ENCODE measurements at places on chromosomes 11 and 22.

GRCh38 chr22:28874811-28875320 is 8.5 kb upstream of the ZNRF3 start:
- no peak for DNase-seq

GRCh38 chr22:43174941-43175531 is 11.9 kb downstream of the TTLL12 start:
- no peak for DNase-seq

DNA sequence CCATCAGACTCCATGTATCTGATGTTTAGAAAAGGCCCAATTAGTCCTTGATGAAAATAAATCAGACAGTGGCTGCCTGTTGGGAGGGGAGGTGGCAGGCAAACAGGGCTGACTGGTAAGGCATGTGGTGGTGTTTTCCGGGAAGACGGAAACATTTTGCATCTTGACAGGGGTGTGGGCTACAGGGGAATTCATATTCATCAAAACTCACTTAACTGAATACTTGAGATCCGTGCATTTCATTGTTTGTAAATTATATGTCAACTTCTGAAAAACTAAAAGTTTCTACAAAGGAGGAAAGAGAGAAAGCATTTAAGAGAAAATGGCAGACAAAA is 10.1 kb upstream of the MOB2 start:
- no peak for DNase-seq

DNA sequence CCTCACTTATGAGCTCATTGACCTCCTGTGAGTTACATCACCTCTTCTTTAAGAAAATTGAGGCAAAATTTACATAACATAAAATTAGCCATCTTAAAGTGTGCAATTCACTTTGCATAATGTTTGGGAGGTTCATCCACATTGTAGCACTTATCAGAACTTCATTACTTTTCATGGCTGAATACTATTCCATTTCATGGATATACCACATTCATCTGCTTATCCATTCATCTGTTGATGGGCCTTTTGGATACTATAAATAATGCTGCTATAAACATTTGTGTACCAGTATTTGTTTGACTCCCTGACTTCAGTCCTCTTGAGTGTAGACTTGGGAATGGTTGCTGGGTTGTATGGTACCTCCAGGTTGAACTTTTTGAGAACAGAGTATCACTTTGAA is 103.4 kb downstream of the TP53I11 start:
- DNase-seq: no peak

DNA sequence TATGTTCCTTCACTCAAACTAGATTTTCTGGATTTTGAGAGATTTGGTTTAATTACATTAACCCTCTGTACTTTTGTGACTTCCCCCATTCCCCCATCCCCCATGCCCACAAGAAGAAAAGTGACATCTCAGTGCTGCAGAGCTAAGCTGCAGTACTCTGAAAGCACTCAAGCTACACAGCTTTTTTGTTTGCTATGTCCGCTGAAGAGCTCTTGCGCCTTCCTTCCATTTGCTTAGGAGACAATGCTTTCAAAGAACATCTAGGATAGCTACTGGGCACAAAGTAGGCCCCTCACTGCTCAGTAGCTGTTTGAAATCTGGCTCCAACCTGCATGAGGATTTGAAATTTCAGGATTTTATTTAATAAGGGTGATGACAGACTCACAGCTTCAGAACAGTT is 69.7 kb downstream of the SLC17A6 start:
- no peak for DNase-seq

GRCh38 chr22:47151490-47151889 is 389.0 kb downstream of the TBC1D22A start:
- DNase-seq: no peak

DNA sequence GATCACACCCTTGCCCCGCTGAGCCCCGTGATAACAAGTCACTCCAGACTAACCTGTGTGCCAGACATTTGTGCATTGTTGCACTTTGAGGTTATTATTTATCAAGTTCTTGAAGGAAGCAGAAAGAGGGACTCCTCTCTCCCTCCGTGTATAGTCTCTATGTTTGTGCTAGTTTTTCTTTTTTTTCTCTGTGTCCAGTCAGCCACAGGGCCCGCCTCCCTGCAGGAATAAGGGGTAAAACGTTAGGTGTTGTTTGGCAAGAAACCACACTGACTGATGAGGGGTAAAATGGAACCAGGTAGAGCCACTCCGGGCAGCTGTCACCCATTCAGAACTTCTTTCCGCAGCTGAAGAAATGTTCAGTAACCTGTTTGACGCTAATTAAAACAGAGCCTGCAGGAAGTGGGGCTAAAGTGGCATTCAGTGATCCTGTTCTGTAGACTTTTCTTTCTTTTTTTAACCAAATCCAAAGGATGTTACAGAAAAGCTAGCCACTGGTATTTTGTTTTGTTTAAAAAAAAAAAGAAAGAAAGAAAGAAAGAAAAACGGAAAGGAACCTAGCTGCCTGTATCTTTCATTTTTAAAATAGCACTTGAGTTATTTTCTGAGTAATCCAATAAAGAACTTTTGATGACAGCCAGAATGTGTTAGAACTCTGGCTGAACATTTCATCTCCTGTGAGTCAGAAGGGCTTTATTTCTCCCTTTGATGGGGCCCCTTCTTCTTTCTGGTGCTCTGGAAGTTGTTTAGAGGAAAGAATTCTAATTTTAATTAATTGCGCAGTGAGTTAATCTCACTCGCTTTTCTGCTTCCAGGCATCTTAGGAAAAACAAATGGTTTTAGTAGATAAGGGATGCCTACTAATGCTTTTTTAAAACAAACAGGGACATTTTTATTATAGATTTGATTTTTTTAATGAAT is 58.2 kb downstream of the COMMD9 start:
- DNase-seq: no peak

DNA sequence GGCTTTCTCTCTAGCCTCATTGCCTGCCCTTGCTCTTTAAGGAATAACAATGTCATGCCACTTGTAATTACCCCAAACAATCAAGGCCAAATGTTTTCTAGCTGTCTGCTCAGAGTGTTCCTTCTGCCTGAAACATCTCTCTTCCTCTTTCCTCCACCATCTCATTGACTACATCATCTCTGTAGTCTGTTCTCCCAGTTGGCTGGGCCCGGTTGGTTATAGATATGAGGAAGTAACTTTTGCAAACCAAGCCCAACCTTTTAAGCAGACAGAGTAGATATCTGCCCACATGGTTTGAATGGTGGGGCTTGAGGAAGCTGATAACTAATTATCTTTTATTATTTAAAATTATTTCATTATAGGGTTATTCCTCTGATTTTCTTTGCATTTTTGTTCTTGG is 104.5 kb downstream of the NTM start:
- no peak for DNase-seq

GRCh38 chr22:43004362-43005035 is 10.4 kb downstream of the PACSIN2 start:
- DNase-seq: no peak

- no peak for DNase-seq
Observed at GRCh38 chr11:105767931-105768330, 158.1 kb downstream of the GRIA4 start.

- no peak for DNase-seq
Observed at GRCh38 chr11:41400124-41400523, 59.3 kb downstream of the LRRC4C start.

- DNase-seq: no peak
Observed at GRCh38 chr22:42719656-42720262, 911 bp downstream of the A4GALT start.

GRCh38 chr22:27226666-27227065 is 569.3 kb downstream of the MIAT start:
- no peak for DNase-seq

- peak; percentile 57 for DNase-seq
Observed at GRCh38 chr11:6315811-6316425, 4.4 kb downstream of the CAVIN3 start.

- DNase-seq: no peak
Observed at GRCh38 chr11:17552041-17552355, 4.9 kb downstream of the OTOG start.

GRCh38 chr11:43818220-43818619 is 62.4 kb upstream of the ALKBH3 start:
- no peak for DNase-seq

DNA sequence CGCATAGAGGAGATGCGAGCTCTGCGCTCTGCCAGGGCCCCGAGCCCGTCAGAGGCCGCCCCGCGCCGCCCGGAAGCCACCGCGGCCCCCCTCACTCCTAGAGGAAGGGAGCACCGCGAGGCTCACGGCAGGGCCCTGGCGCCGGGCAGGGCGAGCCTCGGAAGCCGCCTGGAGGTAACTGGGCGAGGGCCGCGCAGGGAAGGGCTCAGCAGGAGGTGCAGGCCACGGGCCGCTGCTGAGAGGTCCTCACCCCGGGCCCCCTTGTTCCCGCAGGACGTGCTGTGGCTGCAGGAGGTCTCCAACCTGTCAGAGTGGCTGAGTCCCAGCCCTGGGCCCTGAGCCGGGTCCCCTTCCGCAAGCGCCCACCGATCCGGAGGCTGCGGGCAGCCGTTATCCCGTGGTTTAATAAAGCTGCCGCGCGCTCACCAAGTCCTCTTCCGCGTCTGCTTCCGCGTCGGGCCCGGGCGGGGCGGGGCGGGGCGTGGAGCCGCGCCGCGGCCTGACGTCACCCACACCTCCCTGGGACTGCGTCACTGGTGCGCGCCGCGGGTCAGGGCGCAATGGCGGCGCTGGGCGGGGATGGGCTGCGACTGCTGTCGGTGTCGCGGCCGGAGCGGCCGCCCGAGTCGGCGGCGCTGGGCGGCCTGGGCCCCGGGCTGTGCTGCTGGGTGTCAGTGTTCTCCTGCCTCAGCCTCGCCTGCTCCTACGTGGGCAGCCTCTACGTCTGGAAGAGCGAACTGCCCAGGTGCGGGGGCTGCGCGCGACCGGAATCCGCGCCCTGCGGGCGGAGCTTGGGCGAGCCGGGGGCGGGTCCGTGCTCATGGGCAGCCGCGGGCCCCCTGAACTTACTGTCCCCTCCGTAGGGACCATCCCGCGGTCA is at the start of gene RCE1:
Gene RCE1 (plus strand): TSS at position 546 of the 880 bp plus-strand sequence. CDS start 15 bp downstream, at position 561.
- DNase-seq: peak; percentile 95

DNA sequence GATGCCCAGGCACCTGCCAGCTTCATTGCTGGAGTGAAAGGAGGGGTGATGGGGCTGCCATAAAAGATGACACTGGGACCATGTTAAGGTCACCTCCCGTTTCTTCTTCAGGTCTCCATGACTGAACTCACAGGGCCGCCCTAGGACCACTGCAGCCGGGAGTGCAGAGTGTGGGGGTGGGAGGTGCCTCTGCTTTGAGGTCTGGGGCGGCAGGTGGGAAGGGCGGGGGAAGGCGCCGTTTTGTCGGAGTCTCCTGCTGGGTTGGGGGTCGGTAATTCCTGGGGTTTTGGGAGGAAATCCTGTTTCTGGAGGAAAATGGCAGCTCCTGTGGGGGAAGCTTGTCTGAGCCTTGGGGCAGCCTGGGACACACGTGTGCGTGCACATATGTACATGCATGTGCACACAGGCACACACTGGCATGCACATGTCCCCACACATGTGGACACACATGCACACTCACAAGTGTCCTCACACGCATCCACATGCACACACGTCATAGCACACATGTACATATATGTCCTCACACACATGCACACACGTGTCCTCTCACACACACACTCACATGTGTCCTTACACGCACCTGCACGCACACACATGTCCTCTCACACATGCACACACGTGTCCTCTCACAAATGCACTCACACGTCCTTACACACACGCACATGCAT is 990.9 kb downstream of the BRD1 start:
- DNase-seq: no peak

DNA sequence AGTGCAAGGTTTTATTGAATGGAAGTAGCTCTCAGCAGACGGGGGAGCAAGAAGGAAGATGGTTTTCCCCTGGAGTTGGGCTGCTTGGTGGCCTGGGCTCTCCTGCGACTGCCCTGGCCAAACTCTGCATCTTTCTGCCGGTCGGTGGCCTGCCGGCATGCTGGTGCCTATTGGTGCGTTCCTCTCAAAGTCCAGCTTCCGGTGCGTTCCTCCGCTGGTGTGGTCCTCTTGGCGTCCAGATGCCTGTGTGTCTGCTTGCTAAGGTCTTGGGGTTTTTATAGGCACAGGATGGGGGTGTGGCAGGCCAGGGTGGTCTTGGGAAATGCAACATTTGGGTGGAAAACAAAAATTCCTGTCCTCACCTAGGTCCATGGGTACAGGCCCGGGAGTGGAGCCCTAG is 567.4 kb upstream of the CNTN5 start:
- no peak for DNase-seq

GRCh38 chr11:65159012-65159411 is 11.0 kb upstream of the SPDYC start:
- no peak for DNase-seq

DNA sequence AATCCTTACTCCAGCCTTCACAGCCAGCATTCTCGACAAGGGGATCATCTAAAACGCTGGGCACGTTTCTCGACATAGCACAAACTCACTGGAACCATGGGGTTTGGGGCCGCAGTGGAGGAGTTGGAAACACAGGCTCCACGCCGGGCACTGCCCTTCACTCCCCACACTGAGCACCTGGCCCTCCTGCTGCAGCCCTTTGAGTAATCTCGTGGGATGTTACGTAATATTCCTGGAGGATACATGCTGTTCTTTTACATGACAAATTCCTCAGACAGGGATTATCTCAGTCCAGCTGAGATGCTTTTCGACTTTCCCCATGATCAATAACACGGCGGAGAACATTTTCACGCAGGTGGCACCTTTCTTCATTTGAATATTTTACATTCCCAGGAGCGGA is 408.0 kb downstream of the SHANK2 start:
- DNase-seq: no peak

DNA sequence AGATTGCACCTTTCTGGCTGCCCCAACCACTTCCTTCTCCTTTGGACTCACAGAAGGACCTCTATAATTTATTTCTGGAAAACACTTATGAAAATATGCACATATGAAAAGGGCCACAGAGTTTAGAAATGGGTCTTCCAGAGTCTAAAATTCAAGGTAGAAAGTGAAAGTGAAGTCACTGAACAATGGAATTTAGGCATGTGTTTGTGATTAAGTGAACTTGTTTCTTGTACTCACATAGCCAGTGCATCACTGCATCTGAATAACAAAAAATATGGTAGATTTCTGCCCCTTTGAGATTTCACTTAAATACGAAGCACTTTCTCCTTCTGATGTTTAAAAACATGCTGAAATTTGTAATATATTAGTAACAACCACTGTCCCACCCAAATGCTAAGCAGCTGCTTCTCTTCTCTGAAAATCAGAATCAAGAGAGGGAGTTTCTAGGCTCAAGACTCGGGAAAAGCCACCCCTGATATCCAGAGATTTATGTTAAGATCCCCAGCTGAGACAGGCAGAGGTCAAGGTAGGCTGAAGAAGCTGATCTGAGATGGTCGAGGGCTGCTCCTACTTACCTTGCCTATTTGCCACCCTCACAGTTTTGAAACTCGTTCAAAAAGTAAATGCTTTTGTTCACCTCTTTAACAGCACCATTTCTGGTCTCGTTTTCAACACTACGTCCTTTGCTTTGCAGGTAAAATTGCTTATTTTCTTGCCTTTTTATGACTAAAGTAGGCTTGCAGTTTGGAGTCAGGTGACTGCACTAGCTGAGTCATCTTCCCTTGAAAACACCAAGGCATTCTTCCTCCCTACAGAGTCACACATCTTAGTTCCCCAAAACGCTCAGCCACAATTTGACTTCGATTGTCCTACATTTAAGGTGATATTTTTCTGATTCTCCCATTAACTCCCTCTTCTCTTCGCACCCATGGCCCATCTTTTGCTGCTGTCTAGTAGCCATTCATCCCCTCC is at the start of gene XKR3:
Gene XKR3 (minus strand): TSS at position 696 of the 972 bp plus-strand sequence. CDS start 17,338 bp downstream, outside the sequence.
- no peak for DNase-seq

- no peak for DNase-seq
Observed at GRCh38 chr11:45083544-45084087, 62.8 kb upstream of the PRDM11 start.

- DNase-seq: no peak
Observed at GRCh38 chr11:3826721-3827120, 14.0 kb downstream of the RHOG start.

- DNase-seq: no peak
Observed at GRCh38 chr11:130997278-130997677, 81.0 kb upstream of the SNX19 start.

- DNase-seq: no peak
Observed at GRCh38 chr11:112504056-112504455, 243.4 kb upstream of the PLET1 start.

Data from stimulated activated effector memory CD8-positive, alpha-beta T cell treated with anti-CD3 and anti-CD28 coated beads, Interleukin-12 subunit alpha, Interleukin-12 subunit beta, amount 100 ng/mL, for 72 hours (primary cell).